ENCODE measurements at places on chromosomes 3 and 15.

- no peak for DNase-seq
These were observed 41.3 kb downstream of the GLDN start for GRCh38 chr15:51382787-51383186.

DNA sequence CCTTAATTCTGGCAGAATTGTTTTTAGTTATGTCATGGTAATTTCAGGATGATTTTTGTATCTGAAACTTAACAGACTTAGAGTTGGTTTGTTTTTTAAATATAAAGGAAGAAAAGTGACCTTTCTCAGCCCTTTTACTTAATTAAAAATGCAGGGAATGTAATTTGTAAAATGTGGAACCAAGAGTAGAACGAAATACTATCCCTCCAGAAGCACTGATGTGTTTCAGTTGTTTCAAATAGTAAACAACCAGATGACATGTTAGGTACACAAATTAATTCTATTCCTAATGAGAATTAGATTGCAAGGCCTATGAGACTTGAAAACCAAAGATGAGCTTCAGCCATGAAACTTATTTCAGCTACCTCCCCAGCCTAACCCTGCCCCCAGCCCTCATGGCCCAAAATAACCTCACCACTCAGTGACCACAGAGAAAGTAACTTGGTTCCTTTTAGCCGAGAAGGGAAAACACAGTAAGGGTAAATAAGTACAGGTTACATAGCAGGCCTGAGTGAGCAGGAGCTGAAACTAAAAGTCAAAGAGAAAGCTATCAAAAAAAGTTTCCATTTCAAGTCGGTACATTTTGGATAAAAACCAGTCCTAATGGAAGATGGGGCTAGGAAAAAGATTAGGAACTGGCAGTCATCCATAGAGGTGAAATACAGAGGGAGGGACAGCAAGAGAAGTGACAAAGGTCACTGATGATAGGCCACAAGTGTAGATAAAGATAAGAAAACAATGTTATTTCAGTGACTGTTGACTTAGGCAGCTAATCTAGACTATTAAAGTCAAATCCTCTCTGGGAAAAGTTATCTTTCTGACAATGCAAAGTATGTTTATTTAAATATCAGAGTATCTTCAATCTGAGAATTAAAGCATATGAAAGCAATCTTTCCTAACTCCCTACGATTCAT is 23.2 kb downstream of the SENP8 start:
- no peak for DNase-seq

DNA sequence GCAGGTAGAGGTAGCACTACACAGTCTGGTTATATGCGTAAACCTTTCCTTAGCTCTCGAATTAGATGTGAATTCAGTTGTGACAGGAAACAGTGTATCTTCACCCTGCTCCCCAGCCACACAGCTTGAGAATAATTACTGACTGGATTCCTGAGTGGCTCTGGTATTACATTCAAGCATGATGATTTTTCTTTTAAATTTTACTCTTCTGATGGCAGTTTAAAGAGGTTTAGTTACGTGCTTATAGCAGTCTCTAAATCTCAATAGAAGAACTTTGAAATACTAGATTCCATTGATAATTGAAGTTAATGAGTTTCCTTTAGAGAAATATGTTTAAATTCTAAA is 98.8 kb downstream of the FNDC3B start:
- DNase-seq = no peak

DNA sequence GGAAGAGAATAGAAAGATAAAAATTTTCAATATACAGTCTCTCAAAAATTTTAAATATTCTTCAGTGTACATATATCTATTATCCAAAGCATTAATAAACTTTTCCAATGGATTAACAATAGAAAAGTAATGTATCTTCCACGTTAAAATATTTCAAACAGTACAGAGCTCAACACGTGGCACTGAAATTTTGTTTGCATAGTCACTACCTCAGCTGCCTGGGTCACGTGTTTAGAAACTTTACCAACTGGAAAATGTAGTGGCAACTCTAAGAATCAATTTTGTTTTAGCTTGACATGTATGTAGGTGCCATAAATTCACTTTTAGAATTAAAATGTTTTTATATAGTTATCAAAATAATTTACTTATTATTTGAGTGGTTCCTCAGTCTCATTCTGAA is 85.3 kb downstream of the CNTN3 start:
- no peak for DNase-seq

DNA sequence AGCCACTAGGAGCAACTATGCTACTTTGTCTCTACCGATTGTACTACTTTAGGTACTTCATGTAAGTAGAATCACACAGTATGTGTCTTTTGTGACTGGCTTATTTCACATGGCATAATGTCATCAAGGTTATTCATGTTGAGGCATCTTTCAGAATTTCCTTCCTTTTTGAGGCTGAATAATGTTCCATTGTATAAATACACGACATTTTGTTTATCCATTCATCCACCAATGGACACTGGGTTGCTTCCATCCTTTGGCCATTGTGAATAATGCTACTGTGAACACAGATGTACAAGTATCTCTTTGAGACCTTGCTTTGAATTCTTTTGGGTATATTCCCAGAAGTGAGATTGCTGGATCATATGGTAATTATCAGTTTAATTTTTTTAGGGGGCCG is 29.2 kb downstream of the MYO5A start:
- DNase-seq = no peak

- no peak for DNase-seq
These were observed 102.1 kb downstream of the RFTN1 start for GRCh38 chr3:16411441-16411840.

GRCh38 chr3:166190360-166190759 is 353.1 kb upstream of the BCHE start:
- DNase-seq = no peak

DNA sequence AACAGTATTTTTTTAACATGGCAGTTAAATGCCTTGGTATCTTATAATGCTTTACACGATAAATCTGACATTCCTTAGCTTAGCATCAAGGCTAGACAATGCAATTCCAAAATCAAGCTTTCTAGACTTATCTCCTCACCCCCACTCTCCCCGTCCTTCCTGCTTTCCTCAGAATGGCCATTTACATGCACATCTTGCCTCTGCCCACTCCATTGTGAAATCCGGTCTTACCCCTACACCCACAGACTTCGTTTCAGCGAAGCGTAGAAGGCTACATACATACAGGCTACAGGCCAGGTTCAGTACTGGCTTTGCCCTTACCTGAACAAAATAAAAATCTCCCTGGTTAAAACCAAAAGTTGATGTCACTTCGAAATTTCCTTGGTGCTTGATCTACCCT is 58.6 kb upstream of the SLC12A8 start:
- DNase-seq = no peak

DNA sequence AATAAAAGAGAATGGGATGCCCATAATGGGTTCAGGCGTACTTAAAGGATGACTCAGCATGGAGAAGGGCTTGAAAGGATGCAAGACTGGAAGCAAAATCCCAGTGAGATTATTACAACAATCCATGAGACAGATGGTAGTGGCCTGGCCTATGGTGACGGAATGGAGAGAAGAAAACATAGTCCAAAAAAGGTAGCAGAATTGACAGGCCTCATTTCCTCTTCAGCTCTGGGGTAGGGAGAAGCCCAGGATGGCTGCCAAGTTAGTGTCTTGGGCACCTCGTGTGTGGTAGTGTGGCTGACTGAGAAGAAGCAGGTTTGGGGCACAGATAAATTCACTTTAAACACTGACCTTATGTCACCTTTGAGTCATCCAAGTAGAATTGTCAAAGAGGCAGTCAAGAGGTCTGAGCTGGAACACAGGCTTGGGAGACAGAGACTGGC is 18.1 kb downstream of the MB21D2 start:
- DNase-seq = no peak

DNA sequence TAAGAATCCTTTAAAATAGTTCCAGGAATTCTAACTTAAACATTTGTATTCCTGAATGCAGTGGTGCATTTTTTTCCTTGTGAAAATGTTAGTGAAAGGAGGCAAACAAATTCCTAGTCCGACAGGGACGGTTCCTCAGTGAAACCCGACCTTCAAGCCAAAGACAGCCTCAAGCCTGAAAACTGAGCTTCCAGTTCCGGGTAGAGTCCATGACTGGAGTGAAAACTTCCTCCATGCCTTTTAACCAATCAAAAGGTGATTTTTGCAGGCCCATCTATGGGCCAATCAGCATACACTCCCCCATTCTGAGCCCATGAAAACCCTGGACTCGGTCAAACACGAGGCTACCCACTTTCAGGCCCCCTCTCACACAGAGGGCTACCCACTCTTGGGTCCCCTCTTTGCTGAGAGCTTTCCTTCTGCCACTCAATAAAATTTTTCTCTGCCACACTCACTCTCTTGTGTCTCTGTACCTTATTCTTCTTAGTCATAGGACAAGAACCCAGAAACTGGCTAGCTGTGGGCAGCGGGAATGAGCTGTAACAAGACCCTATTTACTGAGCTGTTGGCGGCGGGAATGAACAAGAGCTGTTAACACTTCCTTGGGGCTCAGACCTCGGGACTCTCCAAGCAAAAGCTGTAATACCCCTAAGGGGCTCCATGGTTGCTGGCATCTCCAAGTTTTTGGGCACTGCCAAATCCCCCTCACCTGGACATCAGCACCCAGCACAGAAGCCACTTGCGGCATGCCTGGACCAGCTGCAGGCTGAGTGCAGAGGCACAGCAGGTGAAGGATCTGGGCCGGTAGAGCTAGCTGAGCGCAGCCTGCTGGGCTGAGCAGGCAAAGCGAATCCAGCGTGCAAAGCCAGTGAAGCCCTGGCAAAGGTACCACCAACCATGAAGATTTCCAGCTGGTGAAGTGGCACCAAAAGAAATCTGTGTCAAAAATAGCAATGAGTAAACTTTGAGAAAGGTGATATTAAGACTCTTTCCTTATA is 598.8 kb downstream of the MCTP2 start:
- DNase-seq = no peak

GRCh38 chr15:52218816-52219215 is 27.6 kb upstream of the GNB5 start:
- DNase-seq = no peak

- no peak for DNase-seq
These were observed 278.1 kb upstream of the PLSCR5 start for GRCh38 chr3:146883288-146883687.

DNA sequence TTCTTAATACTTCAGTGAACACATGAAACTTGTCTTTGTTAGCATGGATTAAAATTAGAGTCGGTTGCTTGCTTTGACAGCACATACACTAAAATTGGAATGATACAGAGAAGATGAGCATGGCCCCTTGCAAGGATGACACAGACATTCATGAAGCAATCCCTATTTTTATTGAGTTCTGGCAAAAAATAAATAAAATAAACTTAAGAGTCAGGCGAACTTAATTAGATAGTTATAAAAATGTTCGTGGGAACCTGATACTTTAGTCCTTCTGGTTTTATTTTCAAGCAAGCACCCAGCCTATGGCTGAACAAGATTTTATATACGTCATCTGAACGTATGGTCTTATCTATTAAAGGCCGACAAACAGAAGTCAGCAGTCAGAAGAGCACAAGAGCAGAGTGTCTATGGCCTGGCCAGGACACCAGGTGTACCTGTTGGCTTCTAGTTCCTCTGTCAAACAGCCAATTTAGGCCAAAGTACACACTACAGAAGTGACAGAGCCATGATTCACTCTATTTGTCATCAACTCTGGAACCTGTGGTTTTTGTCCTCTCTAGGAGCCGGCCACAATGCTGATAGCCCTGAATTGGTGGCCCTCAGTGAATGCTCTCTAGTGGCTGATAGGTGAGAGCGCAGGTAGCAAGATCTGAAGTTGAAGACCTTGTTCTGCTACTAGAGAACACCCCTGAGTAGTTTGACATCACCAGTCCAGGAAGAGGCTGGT is 64.3 kb downstream of the LEO1 start:
- no peak for DNase-seq

DNA sequence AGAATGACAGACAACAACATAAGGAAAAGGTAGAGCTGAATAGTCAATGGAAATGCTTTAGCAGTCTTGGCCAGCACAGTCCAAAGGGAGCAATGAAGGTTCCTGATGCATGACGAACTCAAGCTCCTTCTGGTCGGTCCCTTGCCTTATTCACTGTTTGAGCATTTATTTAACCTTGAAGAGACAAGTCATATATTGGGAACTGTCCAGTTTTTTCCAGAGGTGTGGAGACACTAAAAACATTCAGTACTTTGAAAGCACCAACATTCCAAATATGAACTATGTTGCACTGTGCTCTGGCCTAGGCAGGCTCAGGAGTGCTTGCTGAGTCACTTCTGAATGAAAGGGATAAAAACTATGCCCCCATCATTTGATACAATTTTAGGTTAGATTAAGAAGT is 384.8 kb downstream of the MECOM start:
- no peak for DNase-seq

DNA sequence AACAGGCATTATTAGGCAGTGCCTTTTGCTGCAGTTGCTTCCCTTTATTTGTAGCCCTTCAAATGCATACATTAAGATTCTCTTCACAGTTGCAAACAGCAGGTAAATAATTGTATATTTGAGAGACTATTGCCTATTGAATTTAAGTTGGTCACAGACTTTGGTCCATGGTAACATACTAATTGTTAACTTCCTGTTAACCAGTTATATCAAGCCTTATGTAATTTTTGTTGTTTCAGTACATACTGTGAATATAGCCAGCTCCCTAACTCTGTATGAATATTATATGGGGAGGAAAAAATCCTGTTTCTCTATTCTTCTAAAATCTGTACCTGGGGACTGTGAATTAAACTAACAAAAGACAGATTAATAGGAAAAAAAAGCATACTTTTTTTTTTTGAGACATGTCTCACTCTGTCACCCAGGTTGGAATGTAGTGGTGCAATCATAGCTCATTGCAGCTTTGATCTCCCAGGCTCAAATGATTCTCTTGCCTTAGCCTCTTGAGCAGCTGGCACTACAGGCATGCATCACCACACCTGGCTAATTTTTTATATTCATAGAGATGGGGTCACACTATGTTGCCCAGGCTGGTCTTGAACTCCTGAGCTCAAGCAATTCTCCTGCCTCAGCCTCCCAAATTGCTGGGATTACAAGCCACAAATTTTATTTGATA is 53.2 kb downstream of the CHL1 start:
- DNase-seq = no peak

DNA sequence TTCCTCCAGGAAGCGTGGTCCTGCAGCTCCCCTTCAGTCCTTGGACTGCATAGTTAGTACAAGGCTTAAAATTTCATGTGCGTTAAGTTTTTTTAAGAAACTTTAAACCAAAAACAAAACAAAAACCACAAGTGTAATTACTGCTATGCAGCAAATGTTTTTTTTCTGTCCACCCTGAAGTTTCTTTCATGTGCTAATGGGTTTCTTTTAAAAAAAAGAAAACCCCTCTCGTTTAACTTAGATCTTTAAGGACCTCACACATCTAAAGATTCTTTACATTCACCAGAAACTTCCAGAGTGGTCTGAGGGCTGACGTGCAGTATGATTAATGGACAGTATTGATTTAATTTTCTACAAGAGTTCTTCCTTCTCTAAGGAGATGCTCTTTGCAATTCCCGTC is 72.0 kb upstream of the PYGO1 start:
- DNase-seq = no peak

DNA sequence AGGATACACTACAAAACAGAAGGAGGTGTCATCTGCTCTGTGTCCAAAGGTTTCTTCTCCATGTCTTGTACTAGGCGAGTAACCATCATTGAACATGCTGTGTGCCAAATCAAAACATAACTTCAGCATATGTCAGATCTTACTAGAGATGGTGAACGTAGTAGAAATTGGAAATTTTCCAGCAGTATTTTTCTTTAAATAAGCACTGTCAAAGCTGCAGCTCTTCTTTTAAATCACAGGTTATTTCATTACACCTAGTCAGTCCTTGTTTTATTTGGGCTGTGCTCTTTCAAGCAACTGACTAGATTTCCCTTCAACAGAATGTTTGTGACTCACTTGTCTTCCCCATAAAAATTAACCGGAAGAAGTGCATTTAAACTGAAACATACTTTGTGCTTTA is 46.5 kb downstream of the MSL2 start:
- no peak for DNase-seq

All from activated CD8-positive, alpha-beta memory T cell treated with anti-CD3 and anti-CD28 coated beads for 4 hours (primary cell).